HuH-7.5 (cell line): ENCODE measurements at places on chromosomes 3 and 15.

DNA sequence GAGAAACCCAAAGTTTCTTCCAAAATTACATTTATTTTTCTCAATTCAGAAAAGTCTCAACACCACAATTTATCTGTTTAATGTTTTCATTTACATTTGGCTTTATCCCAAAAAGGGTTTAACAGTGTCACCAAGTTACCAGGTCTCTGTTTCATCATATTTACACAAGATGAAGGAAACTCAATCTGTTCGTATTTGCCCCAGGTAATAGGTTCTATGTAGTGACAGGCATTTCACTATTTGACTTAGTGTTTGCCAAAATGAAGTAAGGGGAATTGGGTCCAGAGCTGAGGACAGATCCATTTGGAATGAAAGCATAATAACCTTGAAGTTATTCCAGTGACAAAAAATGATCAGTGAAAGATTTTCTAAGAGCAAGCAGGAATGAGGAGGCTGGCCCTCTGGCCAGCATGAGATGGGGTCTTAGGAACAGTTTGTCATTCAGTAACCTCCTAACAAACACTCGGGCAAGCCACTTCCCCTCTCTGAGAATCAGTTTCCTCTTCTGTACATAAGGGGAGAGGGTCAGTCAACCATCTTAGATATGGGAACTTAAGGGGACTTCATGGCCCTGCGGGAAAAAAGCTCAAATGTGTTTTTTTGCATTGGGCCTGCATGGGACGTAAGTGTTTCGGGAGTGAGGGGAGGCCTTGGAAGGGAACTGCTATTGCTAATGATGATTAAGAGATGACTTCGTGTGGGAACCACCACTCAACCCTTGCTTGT is 31.8 kb downstream of the UMPS start:
- DNase-seq: no peak

GRCh38 chr15:28969511-28970085 is 83.8 kb downstream of the APBA2 start:
- DNase-seq: no peak

DNA sequence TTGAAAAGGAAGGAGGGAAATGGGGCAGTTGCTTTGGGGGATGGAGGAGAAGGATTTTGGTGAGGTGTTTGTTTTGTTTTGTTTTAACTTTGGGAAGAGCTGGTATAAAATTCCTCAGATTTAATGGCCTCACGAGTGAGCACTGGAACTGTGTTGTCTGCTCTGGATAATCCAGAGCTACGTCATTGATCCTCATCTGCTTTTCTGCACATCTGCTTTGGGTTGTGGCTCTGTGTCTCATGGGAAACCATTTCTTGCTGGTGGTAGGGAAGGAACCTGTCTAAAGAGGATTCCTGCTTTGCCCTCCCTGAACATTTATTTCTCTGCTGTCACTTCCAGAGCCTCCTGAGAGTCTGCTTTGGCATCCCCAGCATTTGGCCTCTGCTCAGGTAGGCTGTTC is 3.1 kb downstream of the SNRK start:
- DNase-seq: no peak

DNA sequence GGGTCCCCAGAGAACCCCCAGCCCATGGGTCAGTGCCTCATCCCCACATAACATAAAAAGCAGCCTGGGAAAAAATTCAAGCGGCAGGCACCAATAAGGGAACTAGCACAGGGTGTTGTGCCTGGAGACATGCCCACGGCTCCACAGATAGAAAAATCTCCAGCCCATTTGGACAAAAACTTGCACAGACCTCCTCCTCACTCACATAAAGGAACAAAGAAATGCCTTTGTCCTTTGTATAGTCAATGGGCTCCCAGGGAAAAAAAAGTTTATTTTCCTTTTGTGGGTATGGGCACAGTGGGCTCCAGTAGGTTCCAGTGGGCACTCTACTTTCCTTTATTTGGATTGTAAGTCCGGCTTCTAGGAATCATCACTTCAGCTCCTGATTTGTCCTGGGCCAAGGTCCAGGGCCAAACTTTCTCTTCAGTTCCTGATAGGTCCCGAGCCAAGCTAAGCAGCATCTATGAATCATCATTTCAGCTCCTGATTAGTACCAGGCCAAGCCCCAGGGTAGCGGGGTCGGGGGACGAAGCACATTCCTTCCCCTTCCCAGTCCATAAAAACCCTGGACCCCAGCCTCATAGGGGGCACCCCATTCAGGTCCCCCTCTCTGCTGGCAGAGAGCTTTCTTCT is 1.6 kb upstream of the DNAH12 start:
- DNase-seq: no peak

GRCh38 chr3:175129126-175129525 is 270.0 kb downstream of the NAALADL2 start:
- DNase-seq: no peak

GRCh38 chr3:4846543-4846942 is 132.7 kb upstream of the BHLHE40 start:
- no peak for DNase-seq
